ENCODE measurements at places on chromosomes 5 and 9. TPM values are rescaled to one million over a fixed set of nuclear protein-coding genes. Genes with fewer than 3 reads are reported as not detected.

- no peak for ATAC-seq
Observed at GRCh38 chr9:5853617-5854016, 20.7 kb upstream of the ERMP1 start.

GRCh38 chr9:82706786-82707185 lies 356.2 kb downstream of the RASEF start:
- no peak for ATAC-seq

DNA sequence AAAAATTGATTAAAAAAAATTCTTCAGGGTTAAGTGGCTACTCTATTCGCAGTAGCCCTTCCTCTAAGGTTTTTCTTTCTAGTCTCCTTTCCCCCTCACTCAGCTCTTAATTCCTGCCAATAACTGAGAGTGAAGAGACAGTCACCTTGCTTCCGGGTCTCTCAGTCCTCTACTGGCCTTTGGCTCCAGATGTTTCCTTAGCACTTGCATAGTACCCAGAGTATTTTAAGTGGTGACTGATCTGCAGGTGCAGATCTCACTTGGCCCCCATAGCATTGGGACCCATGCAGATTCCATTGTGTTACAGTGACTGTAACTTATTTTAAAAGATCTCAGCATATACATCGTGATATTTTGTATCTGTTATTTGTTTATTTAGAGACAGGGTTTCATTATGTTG lies 66.2 kb downstream of the GCNT1 start:
- ATAC-seq, result no peak

- ATAC-seq, result peak; percentile 38
Observed at GRCh38 chr5:6732634-6733410, 19.6 kb downstream of the TENT4A start.

- ATAC-seq, result no peak
Observed at GRCh38 chr9:127232833-127233549, 31.6 kb upstream of the GARNL3 start.

GRCh38 chr9:113154471-113154870 lies 3.7 kb downstream of the SLC31A2 start:
- peak; percentile 6 for ATAC-seq

- no peak for ATAC-seq
Observed at GRCh38 chr9:14608540-14608939, 84.7 kb downstream of the ZDHHC21 start.

DNA sequence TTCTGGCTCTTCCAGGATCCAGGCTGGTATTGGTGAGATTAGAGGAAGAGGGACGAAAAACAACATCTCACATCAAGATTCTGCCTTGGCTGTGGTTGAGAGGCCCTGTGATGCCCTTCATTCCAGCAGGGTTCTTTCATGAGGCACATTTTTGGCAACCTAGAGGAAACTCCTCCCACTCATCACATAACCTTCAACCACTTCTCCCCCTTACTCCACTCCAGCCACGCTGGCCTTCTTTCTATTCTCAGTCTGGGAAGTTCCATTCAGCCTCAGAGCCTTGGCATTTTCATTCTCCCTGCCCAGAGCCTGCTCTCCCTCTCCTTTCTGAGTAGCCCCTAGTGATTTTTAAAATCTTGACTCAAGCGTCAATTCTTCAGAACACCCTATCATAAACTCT lies 337.5 kb downstream of the ZSWIM6 start:
- no peak for ATAC-seq

GRCh38 chr9:111700776-111701175 lies 39.4 kb downstream of the GNG10 start:
- ATAC-seq, result no peak

DNA sequence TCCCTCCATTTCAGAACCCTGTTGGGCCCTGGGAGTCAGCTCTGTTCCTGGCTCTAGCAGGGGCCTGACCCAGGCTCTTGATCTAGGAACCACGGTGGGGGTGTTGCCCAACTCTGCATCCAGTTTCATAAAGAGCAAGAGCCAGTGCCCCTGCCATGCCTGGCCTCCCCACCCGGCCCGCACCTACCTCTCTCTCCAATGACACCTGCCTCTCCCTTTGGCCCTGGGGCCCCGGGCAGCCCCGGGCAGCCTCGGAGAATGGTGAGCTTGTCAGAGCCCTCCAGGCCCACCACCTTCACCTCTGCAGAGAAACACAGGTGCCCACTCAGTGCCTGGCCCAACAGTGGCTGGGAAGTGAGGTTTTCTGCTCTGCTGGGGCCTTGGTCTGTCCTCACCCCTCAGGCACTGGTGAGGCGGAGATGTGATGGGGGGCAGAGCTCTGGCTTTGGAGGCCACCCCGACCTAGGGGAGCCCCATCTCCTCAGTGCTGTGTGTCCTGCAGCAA lies 1.5 kb downstream of the FCN1 start:
- ATAC-seq, result no peak

DNA sequence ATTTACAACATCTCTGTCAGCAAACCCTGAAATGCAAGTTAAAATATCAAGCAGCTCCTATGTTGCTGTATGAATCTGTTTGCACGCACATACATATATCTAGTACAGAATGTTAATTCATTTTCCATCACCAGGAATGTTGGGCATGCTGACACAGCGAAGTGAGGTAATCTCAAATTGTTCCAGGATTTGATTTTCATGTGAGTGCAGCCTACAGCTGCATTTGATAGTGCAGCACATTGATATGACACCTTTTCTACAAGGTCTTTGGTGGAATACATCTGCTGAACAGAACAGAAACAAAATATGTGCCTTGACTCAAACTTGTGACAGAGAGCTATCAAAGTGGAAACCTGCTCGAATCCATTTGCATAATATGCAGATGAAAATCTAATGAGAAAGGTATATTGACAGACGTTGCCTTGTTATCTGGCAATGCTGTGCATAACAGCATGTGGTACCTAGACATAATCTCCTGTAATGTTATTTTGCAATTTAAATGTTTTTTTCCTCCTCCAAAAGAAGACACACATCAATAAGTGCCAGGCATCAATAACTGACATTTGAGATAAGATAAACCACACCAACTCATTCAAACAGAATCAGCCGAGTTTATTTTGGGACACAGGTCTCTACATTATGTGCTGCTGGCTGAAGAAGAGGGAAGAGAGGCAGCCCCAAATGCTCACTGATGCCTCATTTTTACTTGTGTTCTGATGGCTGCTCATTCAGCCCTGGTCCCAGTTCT lies 512.2 kb downstream of the ZNF608 start:
- no peak for ATAC-seq

- no peak for ATAC-seq
Observed at GRCh38 chr9:27653957-27654356, 80.7 kb upstream of the C9orf72 start.

GRCh38 chr9:129930743-129931142 lies 95.5 kb downstream of the USP20 start:
- ATAC-seq, result no peak

DNA sequence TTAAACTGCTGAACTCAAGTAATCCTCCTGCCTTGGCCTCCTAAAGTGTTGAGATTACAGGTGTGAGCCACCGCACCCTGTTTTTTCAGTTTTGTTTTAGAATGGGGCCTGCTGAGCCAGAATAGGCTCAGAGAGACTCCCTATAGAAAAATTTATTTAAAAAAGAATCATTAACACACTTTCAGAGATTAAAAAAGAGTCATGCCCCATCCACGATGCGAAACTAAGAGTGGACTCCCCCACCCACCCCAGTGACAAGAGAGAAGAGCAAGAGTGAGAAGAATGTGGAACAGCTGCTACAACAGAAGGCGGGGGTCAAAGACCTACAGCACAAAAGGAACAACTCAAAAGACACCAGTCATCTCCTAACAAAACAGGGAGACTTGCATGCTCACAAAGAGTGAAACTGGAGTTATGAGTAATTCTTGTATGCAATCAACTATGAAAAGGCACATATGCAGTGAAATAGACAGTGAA lies 47.2 kb downstream of the GLDC start:
- ATAC-seq, result no peak

GRCh38 chr5:177183142-177183541 lies 49.6 kb downstream of the NSD1 start:
- no peak for ATAC-seq

GRCh38 chr9:88660611-88661010 lies 125.6 kb downstream of the NXNL2 start:
- ATAC-seq, result no peak

DNA sequence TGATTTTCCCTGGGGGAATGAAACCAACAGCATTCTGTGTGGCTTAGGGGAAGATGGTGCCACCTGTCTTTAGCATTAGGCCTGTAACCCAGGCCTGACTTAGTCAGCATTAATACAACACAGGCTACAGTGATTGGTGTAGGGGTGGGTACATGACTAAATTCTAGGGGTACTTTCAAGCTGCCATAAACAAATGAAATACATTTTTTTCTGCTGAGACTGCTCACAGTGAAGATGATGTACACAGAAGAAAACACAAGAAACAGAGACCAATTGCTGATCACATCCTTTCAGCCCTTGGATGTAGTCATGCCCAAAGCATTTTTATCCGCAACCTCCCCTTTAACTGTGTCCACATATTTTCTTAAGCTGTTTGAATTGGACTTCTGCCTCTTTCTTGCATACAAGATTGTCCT lies 527.2 kb downstream of the KCTD16 start:
- ATAC-seq, result no peak

DNA sequence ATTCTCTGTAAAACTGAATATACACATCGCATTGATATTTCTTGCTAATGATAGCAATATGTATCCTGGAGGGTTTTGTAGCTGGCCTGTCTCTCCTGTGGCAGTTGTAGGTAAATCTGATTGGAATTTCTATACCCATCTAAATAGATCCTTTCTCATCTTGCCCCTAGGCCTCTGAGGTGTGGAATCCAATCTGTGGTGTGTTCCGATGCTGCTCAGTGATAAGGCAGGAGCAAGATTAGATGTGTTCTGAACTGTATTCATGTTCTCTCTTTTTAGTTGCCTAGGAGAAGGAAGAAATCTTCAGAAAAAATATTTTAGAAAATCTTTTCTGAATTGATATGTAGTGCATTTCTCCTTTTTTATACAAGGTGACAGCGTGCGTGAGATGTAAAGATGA lies 507.5 kb downstream of the NR2F1-AS1 start:
- ATAC-seq, result no peak

GRCh38 chr9:76115396-76115795 lies 224.9 kb downstream of the PCSK5 start:
- no peak for ATAC-seq

GRCh38 chr9:83681490-83681889 lies 26.3 kb downstream of the UBQLN1 start:
- ATAC-seq, result no peak

GRCh38 chr5:32531885-32532520 lies 53.4 kb upstream of the SUB1 start:
- peak; percentile 85 for ATAC-seq

DNA sequence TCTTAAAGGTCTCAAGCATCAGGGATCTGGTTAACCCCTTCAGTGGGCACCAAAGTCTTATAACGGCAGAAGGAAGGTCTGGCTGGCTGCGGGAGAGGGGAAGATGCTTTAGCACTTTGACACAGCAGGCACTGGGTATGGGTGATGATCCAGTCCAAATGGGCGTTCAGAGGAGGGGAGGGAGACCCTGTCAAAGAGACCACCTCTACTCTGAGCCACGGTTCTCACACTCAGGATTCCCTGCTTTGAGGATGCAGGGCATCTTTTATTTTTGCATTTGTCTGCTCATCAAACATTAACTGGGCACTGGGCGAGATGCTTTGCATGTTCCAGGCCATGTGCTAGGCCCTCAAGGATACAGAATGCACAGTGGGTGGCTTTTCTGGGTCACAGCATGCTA lies 204.0 kb downstream of the DAB2IP start:
- no peak for ATAC-seq

DNA sequence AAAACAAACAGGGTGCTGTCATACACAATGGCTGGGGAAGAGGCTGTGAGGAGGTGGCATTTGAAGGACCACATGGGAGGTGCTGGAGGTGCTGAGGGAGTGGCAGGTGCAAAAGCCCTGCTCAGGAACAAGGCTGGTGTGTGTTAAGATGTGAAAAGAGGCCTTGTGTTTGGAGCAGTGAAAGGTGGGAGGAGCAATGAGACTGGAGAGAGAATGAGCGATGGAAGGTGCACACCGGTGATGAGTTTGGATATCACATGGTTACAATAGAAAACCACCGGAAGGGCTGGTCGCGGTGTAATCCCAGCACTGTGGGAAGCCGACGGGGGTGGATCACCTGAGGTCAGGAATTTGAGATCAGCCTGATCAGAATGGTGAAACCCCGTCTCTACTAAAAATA lies 9.2 kb upstream of the FIBCD1 start:
- ATAC-seq, result no peak

ADAMTS2 gene
- total RNA-seq, result 3.5 TPM

HMGCS1 gene
- 307 TPM for total RNA-seq

PHF24 gene
- 0.48 TPM for total RNA-seq

PROB1 gene
- 1.9 TPM for total RNA-seq

SH2D3C gene
- 1.9 TPM for total RNA-seq

ACOT12 gene
- not detected for total RNA-seq

UGT3A2 gene
- not detected for total RNA-seq
